ENCODE measurements at places on chromosomes 16 and 17.

DNA sequence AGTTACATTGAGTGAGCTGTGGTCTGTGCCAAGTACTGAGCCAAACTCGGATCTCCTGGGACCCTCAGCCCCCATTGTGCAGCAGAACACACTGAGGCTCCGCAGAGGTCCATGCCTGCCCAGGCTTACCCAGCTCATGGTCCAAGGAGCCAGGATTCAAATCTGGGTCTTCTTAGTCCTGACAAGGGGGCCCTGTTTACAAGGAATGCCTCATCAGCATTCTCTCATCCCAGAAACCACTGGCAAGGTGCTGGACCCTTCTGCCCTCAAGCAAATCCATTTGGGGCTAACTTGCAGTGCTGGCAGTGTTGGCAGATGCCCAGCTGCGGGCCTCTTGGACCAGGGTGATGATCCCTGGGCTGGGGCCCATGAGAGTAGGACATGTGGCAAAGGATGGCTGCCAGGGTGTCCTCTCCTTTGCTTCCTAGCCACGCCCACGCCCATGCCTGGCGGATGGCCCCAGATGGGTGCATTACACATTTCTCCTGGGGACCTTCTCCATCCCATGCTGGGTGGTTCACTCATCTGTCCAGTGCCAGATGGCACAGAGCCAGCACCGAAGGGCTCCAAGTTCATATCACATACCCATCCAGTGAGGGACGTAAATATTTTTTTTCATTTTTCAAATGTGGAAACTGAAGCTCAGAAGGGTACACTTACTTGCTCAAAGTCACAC, 117.7 kb downstream of the CMIP start:
- no peak for DNase-seq

- peak; percentile 74 for DNase-seq
Measured at GRCh38 chr16:85205747-85206471, 93.6 kb upstream of the CIBAR2 start.

DNA sequence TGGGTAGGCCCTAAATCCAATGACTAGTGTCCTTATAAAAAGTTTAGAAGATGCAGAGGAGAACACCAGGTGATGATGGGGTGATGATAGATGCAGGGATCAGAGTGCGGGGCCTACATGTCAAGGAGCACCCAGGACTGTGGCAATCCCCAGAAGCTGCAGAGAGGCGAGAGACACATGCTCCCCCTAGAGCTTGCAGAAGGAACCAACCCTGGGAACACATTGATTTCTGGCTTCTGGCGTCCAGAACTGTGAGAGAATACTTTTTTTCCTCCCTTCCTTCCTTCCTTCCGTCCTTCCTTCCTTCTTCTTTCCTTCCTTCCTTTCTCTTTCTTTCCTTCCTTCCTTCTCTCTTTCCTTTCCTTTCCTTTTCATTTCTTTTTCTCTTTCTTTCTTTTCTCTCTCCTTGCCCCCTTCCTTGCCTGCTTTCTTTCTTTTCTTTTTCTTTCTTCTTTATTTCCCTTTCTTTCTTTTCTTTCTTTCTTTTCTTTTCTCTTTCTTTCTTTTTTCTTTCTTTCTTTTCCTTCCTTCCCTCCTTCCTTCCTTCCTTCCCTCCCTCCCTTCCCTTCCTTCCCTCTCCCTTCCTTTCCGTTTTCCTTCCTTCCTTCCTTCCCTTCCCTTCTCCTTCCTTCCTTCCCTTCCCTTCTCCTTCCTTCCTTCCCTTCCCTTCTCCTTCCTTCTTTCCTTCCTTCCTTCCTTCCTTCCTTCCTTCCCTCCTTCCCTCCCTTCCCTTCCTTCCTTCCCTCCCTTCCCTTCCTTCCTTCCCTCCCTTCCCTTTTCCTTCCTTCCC, 134.3 kb downstream of the HAPSTR1 start:
- peak; percentile 27 for DNase-seq

DNA sequence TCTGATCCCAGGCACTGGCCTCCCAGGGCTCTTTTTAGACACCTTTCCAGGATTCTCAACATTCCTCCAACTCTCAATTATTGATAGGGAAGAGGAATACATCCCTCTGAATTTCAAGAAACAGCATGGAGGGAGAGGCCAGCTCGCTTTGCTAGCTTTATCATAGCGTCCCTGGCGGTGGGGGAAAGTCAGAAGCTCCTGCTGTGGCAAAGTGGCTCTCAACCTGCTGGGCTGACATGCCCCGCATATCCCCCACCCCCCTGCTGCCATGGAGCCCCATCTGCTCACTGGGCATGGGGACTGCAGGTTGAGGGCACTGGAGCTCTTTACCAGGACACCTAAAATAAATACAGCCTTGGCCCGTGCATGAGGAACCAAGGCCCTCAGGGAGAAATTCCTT, 140.3 kb downstream of the SLC39A11 start:
- DNase-seq = no peak

DNA sequence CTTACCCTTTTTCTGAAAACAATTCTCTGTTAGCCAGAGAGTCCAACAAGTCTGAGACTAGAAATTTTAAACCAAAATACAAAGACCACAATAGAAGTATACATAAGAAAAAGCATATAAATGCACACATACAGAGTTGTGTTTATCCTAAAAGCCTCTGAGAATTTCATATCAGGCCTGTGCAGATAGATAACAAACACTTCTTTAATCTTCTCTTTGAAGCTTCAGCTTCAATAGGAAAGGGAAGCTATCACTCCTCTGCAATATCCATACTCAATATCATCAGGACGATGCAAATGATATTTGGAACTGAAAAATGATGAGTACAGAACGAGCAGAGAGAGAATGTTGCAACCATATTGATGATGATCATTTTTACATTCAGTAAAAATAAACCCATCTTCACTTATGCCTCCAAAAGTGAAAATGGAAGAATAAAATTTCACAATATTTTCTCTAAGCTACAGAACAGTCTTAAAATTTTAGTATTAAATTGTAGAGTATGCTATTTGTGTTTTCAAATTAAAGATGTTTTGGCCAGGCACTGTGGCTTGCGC, 61.6 kb downstream of the SKAP1 start:
- DNase-seq = no peak

- DNase-seq = no peak
Measured at GRCh38 chr17:59963738-59964481, 630 bp downstream of the RNFT1 start.

DNA sequence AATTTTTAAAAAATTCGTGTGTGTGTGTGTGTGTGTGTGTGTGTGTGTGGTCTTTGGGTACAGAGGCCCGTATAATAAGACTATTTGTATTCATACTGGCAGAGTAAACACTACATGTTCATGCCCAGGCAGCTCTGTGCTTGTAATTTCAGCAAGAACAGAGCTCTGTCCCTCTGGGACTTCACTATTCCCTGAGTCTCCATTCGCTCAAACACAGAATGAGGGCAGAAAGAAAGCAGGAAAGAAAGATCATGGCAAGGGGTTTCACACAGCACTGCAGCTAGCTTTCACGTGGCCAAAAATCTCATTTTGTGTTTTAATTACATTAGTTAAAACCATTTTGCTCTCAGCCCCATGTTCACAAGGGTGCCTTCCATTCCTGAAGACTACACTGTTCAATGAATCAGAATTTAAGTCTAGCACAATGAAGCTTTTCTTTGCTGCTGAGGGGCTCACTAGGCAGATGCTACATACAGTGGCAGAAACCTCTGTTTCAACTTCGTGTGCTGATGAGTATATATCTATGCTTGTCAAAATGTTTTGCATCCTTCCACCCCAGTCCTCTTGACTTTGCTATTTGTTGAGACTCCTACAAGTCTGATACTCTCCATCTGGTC, 198.4 kb upstream of the C17orf78 start:
- no peak for DNase-seq

DNA sequence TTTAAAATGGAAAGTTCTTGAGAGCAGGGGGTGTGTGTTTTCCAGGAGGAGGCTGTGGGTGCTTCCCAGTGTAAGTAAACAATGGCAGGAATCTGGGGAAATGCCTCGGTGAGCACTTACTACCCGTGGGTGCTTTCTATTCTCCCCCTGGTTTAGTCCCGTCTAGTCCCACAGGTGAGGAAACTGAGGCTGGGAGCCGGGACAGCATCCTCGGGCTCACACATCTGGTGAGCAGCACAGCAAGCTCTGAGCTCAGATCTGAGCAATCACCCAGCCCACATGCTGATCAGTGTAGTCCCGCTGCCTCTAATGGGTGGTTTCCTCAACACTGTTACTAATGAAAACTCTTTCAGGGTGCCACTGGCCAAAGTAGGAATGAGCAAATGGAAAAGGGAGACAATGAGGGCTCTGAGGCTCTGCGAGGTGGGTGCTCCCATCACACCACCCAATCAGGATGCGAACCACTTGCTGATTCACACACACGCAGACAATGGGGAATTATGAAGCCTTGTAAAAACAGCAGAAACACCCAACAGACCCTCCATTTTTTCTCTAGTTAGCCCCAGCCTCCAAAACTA, 202.6 kb downstream of the PARN start:
- no peak for DNase-seq

GRCh38 chr16:31508706-31509195, 560 bp upstream of the RUSF1 start:
- DNase-seq = no peak

DNA sequence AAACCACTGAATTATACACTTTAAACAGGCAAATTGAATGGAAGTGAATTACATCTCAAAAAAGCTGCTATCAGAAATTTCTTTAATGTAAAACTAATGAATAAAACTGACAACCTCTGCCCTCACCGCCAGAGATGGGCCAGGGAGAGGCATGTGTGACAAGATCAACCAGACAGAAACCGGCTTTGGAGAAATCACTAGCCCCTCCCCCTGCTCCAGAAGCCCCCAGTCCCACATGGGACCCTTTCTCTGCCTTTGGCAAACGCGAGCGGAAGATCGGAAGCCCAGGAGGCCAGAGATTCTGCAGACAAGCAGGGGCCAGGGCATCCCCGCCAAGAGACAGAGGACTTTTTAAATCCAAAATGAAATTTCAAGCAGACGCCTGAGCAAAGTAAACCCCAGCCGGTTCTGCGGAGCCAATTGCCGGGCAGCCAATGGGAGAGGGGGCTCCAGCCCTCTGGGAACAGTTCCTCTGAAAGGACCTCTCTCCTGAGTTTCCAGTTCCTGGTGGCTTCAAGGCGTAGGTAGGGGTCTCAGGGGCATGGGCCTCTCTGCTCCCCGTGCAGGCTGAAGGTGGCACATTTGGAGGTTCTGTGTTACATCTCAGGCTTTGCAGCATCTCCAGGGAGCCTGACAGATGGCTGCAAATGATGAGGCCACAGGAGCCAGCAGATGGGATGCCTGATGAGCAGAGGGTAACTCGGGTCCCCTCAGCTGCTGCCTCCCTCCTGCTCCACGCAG, 118.1 kb downstream of the GSG1L start:
- DNase-seq = no peak

DNA sequence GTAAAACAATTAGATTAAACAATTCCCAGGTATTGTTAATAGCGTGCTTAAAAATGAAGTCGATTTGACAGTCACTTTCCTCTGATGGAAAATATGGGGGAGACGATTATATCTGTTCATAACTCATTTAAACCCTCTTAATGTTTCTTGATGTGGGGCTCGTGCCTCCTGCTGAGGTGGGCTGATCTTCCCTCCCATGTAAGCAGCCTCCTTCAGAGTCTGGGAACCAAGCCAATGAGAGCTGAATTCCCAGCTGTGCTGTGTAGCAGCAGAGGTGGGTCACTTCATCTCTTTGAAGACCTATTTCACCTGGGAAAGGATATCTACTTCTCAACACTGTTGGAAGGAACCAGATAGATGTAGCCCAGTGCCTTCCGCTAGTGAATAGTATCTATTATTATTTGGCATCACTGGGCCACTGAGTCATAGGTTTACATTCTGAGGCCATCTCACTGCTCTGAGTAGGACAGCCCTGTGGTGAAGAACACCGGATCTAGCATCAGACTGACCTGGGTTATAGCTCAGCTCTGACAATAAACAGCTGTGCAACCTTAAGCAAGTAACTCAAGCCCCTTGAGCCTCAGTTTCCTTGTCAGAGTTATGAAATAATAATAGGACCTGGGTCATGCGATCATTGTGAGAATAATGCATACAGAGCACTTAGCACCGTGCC, 85.3 kb upstream of the C16orf82 start:
- DNase-seq = no peak

- peak; percentile 95 for DNase-seq
Measured at GRCh38 chr16:56874800-56875199, 9.8 kb downstream of the SLC12A3 start.

- DNase-seq = no peak
Measured at GRCh38 chr17:81080019-81080418, 45.1 kb downstream of the BAIAP2 start.

DNA sequence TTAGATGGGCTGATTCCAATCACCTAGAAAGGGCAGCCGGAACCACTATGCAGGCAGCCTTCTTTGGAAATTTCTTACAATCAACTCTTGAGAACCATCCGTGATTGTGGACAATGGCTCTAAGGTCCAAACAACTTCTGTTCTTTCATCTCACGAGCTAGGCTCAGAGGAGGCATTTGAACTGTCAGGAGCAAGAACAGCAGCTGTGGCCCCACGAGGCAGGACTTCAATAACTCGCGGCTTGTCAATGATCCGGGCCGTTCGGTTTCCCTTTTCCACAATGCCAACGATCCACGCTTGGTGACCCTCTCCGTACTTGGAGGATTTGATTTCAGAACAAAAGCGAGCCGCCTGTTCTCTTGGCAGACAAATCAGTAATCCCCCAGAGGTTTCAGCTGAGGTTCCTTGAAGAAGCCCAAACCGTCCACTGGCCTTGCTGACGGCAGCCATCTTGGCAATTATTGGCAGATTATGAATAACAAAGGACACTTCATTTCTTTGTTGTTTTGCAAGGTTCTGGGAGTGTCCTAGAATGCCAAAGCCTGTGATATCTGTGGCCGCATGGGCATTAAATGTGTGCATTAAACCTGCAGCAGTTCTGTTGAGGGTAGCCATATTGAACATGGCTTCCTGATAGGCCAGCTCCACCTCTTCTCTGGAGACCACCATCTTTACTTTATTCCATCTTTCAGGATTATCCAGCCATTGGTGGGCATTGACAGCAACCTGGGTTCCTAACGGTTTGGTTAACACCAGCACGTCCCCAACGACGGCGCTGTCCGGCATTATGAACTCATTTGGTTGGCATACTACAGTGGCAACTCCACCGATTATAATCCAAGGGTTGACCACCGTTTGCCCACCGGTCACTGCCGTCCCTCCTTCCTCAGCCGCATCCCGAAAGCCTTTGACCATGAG, 1.2 kb downstream of the SEPHS2 start:
- DNase-seq = no peak

DNA sequence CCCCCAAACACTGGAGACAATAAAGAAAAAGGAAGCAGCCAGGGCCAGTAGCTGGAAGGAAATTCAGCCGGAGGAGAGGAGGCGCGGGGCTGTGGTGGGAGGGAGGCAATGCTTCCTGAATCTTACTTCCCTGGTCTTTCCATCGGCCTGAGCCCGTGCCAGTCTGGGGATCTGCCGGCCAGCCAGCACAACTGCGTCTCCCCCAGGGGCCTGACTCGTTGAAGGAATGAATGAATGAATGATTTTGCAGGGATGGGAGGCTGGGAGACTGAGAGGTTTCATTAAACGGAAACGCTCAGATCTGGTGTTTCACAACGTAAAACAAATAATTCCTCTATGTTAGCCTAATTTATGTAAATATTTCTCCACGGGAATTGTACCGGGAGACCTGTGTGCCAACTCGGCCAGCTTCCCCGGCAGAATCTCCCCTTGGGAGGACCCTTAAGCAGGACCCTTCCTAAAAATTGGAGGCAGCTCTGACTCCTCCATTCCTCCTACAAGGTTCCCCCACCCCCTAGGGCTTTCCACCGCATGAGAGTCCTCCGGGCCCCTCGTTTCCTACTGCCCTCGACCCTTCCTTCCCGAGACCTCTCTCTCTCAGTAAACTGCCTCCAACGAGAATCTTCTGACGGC, 1.3 kb upstream of the BAIAP2 start:
- no peak for DNase-seq

Measured in ELF-1 (cell line).